GM23338 (cell line): ENCODE measurements at places on chromosomes 6 and 20.

GRCh38 chr6:12577124-12577850 is 139.3 kb upstream of the PHACTR1 start:
- DNase-seq: no peak

DNA sequence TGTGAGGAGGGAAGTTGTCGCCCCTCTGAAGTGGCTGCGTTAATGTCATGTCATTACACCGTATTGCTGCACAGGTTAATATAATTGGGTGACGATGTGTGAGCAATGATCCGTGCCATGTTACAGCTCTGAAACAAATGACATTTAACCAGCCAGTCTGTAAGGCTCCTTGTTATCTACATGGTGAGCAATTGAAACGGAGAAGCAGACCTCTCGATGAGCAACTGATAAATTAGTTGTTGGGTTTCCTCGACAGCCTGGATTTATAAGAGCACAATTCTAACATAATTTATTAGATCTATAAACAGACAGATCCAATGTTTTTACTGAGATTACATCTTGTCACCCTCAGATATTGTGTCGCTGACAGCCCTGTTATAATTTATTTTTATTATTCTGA is 49.9 kb upstream of the MAFB start:
- no peak for DNase-seq

DNA sequence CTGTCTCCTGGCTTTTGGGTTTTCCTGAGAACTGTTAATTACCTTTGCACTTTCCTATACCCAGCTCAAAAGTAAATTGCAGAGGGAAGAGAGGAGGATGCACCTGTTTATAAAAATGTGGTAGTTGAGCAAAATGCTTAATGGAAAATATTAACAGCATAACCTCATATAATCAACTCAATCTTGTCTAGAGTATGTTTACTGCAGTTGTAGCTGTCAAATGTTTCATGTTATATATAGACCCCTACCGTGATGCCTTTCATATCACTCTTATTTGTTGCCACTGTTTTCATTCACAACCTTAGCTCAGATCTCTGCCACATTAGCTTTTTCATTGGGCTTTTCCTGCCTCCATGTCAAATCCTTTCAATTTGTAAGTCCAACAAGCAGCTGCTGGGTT is 36.0 kb downstream of the ANKRD6 start:
- DNase-seq: no peak

DNA sequence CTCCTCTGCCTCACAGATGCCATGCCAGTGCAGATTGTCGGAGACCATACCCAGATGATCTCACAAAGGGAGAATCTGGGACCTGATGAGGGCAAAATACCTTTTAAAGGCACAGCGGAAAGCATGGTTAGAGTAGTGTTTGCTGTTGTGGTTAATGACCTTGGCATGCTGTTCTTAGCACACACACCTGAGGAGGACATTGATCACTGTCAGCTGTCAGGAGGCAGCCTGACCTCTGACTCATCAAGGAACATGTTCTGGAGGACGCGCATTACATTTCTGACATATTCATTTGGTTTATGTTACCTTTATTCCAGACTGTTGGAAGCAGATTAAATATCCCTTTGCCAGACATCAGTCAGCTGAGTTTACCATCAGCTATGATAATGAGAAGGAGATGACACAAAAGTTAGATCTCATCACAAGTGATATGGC is 57.1 kb downstream of the GOPC start:
- DNase-seq: no peak

GRCh38 chr20:35837577-35838195 is 65.9 kb downstream of the PHF20 start:
- no peak for DNase-seq

DNA sequence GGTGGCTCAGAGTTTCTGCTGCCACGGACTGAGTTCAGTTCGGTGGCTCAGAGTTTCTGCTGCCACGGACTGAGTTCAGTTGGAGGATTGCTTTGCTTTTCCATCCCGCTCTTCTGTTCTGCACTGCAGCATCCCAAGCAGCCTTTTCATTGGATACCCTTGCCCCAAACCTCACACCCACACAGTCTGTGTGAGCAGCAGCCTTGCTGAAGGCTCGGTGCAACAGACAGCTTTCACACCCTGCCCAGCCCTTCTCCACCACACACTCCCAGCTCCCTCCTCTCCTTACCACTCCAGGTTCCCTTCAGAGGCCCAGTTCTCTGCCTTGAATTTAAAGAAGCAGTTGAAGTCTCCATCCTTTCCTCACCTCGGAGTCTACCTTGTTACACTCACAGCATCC is 52.5 kb upstream of the CHD6 start:
- no peak for DNase-seq

- no peak for DNase-seq
Observed at GRCh38 chr6:75498862-75499261, 5.3 kb upstream of the FILIP1 start.

DNA sequence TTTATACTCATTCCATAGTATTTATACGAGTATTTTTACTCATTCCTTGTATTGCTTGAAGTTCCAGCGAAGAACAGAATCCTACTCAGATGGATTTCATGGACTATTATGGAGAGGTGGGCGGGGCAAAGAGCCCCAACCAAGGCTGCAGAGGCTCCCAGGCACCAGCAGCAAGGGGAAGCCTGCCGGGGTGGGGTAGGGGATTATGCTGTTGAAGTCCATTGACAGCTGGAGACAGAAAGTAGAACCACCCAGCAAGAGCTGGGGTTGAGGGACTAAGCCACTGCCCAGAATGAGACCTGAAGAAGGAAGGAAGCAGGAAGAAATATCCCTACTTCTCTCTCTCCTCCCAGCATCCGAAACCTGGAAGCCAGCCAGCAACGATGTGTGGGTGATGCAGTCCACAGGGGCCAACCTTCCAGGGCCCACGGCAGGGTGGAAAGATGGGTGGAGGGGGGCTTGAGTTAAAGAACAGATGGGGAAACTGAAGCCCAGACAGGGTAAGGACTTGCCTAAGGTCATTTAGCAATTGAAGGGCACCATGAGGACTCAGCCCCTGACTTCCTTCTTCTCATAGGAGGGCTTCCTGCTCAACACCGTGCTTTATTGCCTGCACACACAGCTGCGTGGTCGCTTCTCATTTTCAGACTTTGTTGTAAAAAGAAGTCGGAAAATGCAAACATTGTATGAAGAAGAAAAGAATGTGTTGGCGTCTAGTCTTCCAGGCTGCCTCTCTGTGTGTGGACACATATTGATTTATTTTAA is 18.3 kb upstream of the GTSF1L start:
- DNase-seq: no peak

- DNase-seq: no peak
Observed at GRCh38 chr6:14987490-14987889, 258.4 kb upstream of the JARID2 start.

DNA sequence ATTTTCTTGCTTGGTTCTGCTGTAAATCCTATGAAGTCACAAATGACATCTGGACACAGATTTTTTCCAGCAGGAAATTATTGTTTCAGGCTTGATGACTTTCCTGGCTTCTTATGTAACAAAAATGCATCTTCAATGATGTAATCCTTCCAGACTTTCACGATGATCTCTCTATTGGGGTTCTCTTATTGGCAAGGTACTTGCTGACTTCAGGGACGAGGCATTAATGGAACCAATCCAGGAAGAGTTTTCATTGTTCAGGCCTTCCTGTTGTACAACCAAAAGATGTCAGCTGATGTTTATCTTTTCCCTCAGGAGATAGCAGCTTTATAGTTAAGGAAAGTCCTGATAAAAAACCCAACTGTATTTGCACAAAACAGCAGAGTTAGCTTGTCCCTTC is 118.5 kb upstream of the MMS22L start:
- no peak for DNase-seq

DNA sequence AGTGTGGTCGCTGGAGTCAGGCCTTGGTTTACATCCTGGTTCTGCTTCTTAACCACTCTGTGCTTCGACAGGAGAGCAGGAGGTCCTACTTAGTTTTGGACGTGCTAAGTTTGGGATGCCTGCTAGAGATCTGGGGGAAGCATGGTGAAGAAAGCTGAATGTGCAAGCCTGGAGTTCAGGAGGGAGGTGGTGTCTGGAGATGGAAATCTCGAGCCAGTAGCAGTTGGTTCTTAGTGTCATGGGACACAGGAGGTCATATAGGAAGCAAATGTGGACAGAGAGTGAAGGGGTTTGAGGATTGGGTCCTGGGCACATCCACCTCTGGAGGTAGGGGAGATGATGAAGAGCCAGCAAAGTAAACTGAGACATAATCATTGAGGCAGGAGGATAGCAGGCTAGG is 131.4 kb downstream of the SYCP2 start:
- DNase-seq: no peak

DNA sequence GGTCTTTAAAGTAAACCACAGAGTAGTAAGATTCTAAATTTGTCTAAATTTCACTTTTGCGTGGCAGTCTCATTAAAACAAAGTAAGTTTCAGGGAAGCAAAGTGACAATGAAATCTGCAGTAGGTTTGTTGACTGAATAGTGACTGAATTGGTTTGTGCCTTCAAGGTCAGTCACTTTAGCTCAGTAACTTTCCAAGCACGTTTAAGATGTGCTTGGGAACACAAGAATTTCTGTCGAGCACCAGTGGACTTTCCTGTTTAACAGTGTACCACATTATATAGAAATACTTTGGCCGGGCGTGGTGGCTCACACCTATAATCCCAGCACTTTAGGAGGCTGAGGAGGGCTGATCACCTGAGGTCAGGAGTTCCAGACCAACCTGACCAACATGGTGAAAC is 1.7 kb upstream of the CD24 start:
- DNase-seq: no peak

DNA sequence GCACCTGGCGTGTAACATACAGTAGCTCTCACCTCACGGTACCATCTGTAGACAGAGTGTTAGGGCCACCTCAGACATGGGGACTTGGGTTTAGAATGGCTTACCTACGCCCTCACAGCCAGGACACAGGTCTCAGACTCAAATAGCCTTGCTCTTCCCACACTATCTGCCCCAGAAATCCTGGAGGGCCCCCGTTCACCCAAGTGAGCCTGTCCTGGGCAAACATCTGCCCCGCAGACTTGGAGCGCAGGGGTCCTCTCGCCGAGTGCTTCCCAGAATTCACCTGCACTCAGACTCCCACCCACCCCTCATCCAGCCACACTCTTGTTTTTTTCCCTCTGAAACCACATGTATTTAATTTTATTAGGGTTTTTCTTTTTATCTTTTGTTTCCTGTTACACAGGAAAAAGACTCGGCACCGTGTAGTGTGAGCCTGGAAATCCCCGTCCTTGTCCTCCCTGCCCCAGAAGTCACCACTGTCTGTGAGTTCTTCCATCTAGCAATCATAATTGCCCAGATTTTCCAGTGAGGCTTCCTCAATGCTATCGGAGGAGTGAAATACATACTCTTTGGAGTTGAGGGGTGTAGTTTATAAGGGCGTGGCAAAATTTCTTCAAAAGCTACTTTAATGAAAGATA is 17.1 kb upstream of the MAP1LC3A start:
- no peak for DNase-seq

DNA sequence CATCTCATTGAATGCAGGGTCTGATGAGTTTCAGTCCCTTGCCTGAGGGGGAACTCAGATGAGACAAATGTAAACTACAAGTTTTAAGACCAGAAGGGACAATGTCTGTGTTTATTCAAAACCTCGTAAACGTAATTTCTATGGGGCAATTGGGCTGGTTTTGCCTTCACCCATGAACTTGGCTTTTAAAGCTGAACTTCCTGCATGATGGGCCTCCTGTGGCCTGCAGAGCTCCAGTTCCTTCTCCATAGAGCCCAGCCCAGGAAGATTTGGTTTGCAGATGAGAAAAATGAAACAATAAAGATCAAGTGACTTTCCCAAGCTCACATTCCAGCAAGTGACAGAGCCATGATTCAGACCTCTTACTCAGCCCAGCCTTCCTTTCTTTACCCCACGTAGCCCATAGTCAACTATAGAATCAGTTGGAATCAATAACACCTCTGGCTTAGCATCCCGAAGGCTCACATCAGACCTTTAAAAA is 612.3 kb downstream of the UTRN start:
- no peak for DNase-seq

- no peak for DNase-seq
Observed at GRCh38 chr6:82979657-82980056, 86.0 kb downstream of the UBE3D start.

GRCh38 chr6:83250235-83250634 is 57.1 kb downstream of the RWDD2A start:
- DNase-seq: no peak

DNA sequence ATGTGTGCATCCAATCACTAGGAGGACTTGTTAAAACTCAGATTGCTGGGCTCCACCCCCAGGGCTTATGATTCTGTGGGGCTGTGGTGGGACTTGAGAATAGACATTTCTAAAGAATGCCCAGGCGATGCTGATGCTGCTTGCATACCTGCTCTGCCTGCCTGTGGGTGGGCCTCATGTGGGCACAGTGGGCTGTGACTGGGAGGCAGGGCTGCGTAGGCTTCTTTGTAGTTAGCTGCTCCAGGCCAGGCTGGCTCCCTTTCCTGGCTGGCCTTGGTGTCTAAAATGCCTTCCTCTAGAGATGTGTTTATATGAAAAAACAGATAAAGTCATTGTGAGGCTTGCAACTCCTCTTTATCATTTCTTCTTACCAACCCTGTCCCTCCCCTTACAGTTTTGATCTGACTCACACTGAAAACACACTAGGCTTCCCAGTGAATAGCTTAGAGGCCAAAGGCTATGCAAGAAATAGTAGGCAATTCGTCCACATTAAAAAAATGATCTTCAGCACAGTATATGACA is 495.5 kb upstream of the MAP3K7 start:
- DNase-seq: peak; percentile 41

DNA sequence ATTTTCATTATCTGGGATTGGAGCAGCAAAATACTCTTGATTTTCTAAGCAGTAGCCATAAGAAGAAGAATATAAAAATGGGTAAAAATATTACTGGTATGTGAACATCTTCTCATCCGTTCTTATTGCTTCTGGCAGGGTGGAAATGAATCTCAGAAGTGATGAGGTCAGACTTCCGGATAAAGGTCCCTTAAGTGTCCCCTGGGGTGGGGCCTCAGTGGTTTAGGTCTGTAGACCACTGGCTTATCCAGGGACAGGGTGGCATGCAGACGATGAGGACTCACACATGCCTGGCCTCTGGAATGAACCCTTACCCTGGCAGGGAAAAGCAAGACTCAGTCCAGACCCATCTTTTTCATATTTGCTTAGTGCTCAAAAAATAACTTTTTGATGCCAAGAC is 143.3 kb downstream of the UST start:
- no peak for DNase-seq

GRCh38 chr20:36439040-36439730 is 102.1 kb upstream of the MYL9 start:
- peak; percentile 89 for DNase-seq

DNA sequence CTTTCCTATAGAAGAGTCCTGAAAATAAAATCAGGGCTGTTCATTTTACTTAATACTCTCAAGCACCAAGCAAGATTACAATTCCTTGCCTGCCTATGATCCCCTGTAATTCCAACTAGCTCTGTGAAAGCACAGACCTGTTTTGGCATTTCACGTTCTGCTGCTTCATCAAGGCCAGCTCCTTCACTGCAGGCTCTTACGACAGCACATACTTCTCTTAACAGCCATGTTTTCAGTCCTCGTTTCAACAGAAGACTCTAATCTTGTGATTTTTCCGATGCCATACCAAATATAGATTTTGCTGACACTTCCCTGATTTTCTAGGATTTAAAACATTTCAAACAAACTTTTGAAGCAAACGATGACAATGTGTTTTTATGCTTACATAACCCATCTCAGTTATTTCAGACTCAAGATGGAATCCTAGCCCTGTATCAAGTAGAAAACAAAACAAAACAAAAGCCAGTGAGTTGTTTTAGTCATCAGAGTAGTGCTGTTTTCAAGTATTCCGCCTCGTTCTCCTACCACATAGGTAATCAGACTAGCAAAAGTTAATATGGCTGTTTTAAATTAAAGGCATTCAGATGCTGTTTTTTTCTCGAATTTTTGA is 616.5 kb upstream of the CITED2 start:
- DNase-seq: no peak

GRCh38 chr20:31473331-31474096 is 1.4 kb downstream of the DEFB124 start:
- DNase-seq: no peak
